ENCODE measurements at places on chromosomes 5 and 9.

GRCh38 chr5:175778951-175779503 lies 92.4 kb upstream of the CPLX2 start:
- no peak for DNase-seq

DNA sequence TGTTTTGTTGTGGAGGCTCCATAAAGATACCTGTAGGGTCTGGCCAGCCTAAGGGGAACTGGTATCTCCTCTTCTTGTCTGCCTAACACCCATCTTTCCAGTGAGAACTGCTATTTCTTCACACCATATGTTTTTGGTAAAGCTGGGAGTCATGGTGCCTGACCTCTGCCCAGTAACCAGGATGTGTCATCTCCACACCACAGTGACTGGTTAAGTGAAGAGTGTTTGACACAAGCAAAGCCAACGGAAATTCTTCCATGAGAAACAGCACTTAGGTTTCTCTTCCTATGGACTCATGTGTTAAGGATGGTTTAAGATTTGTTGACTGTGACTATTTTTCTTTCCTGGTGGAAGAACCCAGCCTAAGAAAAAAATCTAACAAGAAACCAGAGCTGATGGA lies 111.5 kb downstream of the HTR4 start:
- DNase-seq, result no peak

DNA sequence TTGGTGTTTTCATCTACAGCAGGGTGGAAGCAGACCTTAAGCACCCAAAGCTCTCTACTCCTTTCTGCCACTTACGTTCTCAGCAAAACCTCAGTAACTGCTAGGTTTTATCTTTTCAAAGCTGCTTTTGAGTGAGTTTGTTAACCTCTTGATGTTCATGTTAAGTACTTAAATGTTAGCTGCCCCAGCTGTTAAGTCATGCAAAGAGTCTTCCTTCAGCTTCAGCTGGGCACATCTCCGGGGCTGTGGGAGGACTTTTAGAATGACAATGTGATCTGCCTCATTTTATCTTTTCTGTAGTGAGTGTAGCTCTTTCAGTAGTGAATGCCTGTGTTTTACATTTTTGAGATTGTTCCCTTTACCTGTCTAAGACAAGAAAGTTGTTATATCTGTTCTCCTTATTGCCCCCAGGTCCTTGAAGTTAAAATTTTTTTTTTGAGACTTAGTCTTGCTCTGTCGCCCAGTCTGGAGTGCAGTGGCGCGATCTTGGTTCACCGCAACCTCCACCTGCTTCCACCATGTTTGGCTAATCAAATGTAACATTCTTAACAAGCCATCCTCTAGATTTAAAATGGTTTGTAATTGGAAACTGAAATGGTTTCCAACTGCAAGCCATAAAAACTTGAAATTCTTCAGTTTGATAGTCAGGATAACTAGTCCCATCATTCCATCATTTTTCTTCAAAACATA lies 19.6 kb downstream of the KDM4C start:
- DNase-seq, result no peak

DNA sequence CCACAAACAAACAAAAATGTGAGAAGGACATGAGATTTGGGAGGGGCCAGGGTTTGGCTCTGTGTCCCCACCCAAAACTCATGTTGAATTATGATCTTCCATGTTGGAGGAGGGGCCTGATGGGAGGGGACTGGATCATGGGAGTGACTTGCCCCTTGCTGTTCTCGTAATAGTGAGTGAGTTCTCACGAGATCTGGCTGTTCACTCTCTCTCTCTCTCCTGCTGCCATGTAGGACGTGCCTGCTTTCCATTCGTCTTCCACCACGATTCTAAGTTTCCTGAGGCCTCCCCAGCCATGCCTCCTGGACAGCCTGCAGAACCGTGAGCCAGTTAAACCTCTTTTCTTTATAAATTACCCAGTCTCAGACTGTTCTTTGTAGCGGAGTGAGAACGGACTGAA lies 118.7 kb downstream of the RXRA start:
- DNase-seq, result no peak

GRCh38 chr9:127963041-127963358 lies 17.8 kb downstream of the EEIG1 start:
- DNase-seq, result no peak

GRCh38 chr5:141883184-141883891 lies 5.1 kb upstream of the PCDH1 start:
- DNase-seq, result no peak

GRCh38 chr9:33131790-33132772 lies 35.1 kb downstream of the B4GALT1 start:
- DNase-seq, result no peak

GRCh38 chr5:142716963-142717362 lies 31.1 kb upstream of the FGF1 start:
- DNase-seq, result no peak

DNA sequence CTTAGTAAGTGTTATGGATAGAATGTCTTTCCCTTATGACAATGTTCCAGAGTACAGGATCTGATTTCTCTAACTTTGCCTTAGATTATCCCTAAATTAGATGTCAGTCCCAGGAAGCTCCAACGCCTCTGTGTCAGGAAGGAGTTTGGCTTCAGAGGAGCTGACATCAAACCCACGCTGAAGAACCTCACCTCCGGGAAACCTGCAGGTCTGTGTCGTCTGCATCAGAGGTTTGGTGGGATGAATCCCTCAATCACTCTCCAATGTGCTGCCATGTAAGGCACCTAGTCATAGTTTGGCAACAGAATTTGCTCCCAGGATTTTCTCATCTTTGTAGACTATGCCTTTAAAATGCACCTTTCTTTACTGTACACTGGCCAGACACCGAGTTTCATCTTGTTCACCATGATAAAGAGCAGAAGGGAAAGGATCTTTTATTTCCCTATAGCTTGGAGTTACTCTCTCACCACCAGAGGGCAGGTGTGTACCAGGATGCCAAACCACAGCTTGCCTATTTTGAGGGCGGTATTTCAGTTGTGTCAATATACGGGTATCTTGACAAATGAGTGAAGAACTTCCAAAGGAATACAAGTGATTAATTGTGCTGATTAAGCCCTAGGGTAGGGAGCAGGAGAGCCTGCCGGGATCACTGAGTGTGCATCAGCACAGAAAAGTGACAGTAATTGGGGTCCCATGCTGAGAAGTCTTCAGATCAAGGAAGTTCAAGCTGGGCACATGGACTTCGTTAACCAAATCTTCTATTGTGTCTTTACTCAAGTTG lies 23.4 kb downstream of the MINAR2 start:
- DNase-seq, result peak; percentile 9

- no peak for DNase-seq
Observed at GRCh38 chr5:139263536-139263935, 30.0 kb upstream of the MATR3 start.

DNA sequence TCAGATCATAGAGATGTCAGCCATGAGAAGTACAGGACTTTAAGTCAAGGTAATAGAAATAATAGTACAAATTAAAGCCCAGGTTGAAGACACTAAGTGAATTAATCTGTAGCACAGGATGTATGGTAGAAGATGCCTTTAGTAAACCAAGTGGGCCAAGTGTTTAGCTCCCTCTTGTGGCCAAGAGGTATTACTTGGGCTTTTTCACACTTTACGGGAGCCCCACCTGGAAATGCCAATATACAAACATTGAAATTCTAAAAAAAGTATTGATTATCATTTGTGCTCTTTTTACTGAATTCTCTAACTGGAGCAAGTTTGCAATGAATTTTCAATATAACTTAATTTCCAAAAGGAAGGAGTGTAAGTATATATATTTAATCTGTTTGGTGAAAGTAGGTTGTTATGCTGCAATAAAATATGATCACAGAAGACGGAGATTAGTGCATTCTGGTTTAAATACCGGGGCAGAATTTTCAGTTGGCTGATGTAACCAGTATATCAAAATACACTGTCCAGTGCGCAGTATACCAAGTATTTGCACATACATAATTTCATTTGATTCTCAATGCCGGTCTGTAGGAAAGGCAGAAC lies 84.7 kb downstream of the PARP8 start:
- DNase-seq, result peak; percentile 17

GRCh38 chr9:121252104-121252851 lies 15.7 kb upstream of the GSN start:
- DNase-seq, result no peak

GRCh38 chr9:35728041-35728971 lies 3.7 kb downstream of the TLN1 start:
- no peak for DNase-seq

DNA sequence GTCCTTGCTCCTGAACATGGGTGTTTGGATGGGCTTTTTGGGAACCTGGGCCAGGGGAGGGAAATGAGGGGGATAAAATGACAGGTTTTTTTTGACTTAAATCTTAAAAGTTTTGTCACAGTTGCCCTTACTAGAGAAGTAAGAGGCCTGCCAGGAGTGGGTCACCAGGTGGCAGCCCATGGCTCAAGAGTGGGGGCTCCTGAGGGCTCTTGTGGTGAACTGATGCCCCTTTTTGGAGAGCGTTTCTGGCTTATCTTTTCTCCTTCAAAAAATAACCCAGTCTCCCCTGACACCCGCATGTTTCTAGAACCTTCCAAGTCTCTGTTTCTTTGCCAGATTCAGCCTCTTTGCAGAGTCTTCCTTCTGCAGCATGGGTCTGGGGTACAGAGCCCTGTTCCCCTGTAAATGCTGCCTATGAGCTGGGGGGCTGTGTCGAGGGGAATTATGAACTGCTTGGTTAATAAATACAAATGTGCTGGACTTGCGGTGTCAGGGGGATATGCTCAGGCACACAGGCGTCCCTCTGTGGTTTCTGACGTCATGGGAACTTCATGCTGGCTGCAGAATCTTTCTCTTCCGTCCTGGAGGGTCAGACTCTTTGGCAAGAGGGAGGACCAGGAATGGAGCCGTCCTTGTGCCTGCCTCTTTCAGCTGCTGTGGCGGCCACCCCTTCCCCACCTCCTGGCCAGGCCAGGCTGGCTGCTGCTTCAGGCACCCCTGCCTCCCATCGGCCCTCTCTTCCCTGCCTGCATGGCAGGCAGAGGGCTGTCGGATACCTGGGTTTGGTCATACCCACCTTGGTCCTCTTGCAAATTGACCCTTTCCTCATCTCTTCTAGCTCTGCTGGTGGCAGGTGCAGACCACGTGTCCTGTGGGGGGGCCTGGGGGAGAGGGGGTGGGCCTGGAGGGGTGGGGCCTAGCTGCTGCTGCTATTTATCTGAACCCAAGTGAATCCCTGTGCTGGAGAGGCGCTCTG lies 30.1 kb downstream of the PTPA start:
- no peak for DNase-seq

DNA sequence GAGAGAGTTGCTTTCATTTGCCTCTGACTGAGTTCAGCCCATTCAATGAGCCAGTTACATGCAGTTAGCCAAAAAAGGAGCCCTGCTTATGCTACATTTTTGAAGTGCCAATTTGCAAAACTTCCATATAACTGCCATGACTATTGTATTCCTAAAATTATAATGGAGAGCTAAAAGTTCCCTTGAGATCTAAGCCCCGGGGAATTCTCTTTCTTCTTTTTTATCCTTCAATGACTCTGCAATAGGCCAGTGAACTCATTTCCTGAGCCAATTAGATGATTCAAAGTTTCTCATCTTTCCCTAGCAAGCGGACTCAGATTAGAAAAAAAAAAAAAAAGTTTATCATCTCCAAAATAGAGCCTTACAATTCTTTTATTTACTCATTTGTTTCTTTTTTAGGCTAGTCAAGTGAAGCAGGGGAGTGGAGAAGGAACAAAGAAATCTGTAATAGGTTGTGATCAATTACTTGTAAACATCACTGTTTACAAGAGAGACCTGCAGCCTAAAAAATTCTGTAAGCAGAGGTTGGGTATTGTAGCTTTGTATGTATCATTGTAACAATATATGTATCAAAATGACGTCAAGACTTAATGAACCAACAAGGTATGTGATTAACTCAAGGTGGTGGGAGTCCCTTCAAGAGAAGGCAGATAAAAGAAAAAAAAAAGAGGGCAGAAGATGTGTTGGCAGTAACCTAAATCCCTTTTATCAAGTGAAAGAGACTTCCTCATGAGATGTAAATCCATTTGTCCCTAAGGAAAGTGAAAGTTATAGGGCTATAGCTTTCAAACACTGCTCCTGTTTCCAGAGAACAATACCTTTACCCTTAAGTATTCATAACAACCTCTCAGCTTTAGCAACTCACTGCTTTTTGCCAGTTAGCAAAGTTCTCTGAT lies 48.7 kb upstream of the HOMER1 start:
- no peak for DNase-seq

- no peak for DNase-seq
Observed at GRCh38 chr9:35845824-35846771, 17.1 kb downstream of the TMEM8B start.

- no peak for DNase-seq
Observed at GRCh38 chr5:88503406-88503805, 234.8 kb upstream of the TMEM161B start.

DNA sequence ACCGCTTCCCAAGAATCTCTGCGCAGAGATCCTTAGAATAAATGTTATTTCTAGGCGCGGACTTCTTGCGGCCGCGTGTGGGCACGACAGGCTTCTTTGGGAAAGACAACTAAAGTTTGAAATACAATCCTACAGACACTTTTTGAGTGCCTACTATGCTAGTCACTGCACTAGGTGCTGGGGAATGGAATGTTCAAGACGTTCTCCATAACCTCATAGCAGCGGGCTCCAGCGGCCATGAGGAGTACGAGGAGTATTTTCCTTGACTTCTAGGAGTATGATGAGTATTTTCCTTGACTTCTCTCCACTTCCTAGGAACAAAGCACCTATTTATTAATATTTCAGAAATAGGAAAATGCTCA lies 636 bp upstream of the PWWP2A start:
- DNase-seq, result no peak

DNA sequence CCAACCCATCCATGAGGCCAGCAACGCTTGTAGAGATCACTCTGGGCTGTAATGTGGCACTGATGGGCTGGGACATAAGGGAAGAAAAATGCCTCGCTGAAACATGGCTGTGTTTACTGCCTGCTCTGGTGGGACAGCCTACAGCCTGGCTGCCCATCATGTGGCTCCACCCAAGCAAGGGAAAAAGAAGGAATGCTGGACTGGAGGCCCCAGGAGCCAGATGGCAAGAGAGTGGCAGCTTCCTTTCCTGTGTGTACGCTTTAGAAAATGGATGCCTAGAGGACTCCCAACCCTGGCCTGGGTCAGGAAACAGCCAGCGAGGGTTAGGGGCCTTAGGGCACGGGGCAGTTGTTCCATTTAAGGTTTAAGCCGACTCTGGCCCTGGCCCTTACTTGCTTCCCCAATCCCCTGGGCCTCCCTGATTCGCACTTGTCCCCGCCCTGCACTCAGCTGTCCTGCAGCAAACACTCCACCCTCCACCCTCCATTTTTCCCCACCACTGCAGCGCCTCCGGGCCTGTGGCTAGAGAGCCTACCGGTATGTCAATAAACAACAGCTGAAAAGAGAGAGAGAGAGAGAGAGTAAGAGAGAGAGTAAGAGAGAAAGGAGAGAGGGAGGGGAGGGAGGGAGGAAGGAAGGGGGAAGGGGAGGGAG lies 819.4 kb downstream of the SEMA5A start:
- no peak for DNase-seq

All from stimulated activated CD8-positive, alpha-beta memory T cell treated with anti-CD3 and anti-CD28 coated beads, Interleukin-4, amount 100 ng/mL, for 1 hour (primary cell).